ENCODE measurements at places on chromosomes 5 and 9. TPM values are rescaled to one million over a fixed set of nuclear protein-coding genes. Genes with fewer than 3 reads are reported as not detected.

Gene NTRK2
- 0.87 TPM for total RNA-seq

Gene GABBR2
- not detected for total RNA-seq

Gene IL4
- not detected for total RNA-seq

Gene ISOC1
- 17.3 TPM for total RNA-seq

Gene GDA
- under 0.01 TPM for total RNA-seq

Gene MARCHF3
- total RNA-seq, result 16.1 TPM

Gene PCDHB16
- total RNA-seq, result 0.11 TPM

Gene CDC37L1
- total RNA-seq, result 23.3 TPM

Gene STPG3
- not detected for total RNA-seq

Gene UBE2QL1
- not detected for total RNA-seq

Gene ANKRD33B
- total RNA-seq, result 3.0 TPM

Gene AJM1
- total RNA-seq, result 1.2 TPM

Gene SYK
- 0.33 TPM for total RNA-seq

Gene PCDHA3
- 0.39 TPM for total RNA-seq

Gene FOXD4L4
- total RNA-seq, result 0.43 TPM

Gene CCL27
- total RNA-seq, result not detected

Gene SLC34A3
- 0.11 TPM for total RNA-seq

Gene HCN1
- total RNA-seq, result not detected

Gene FAM78A
- not detected for total RNA-seq

Gene P4HA2
- 406 TPM for total RNA-seq

Gene C9orf78
- total RNA-seq, result 22.2 TPM

Gene SMIM33
- total RNA-seq, result not detected

Gene PCDHA5
- total RNA-seq, result 0.11 TPM

Gene MELK
- total RNA-seq, result 7.1 TPM

Gene MEIKIN
- 0.54 TPM for total RNA-seq

Gene EIF4EBP3
- 0.87 TPM for total RNA-seq

Gene DEPDC1B
- 3.9 TPM for total RNA-seq

Gene TLE1
- 117 TPM for total RNA-seq

Gene PCDHGA4
- 1.5 TPM for total RNA-seq

Gene KCNV2
- total RNA-seq, result not detected

Gene MYMK
- not detected for total RNA-seq

Gene IL31RA
- total RNA-seq, result under 0.01 TPM

Gene TNFSF15
- total RNA-seq, result 0.22 TPM

Gene NR5A1
- not detected for total RNA-seq

Gene ATP10B
- total RNA-seq, result not detected

Gene RAI14
- 57.7 TPM for total RNA-seq
